Stimulated activated CD4-positive, alpha-beta T cell treated with anti-CD3 and anti-CD28 coated beads, TNF-alpha, amount 100 ng/mL, for 4 hours (primary cell): ENCODE measurements at places on chromosomes 5 and 9.

DNA sequence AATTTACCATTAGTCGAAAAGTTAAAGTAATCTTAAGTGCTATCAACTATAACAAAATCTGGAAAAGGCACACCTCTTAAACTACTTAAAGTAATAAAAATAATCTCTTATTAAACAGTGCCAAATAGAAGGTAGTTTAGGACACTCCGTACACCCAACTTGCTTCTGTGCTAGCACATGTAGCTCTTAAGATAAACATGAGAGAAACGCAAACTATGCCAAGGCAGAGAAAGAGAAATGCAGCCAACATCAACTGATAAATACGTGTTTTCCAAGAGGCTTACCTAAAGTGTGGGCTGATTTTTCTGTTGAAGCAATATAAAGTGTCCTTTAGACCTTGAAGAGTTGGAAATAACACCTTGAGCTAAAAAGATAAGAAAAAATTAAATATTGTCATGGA lies 480.6 kb upstream of the DAB2 start:
- DNase-seq = no peak

GRCh38 chr9:109887079-109887478 lies 107.1 kb downstream of the PALM2AKAP2 start:
- DNase-seq = no peak

DNA sequence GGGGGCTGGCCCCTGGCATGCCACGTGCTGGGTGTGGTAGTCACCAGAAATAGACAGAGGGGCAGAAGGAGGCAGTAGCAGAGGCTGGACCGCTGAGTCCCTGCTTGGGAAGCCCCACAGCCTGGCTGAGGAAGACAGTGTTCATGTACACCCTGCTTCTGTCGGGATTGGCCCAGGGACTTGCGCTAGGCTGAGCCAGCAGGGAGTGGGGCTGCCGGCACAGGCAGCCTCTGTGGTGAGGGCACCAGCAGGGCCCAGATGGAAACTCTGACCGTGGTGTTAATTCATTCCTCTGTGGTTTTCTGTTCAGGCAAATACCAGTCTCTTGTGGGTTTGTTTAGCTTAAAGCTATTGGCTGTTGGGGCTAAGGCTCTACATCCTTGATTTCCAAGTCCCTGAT lies 108.6 kb upstream of the RAD23B start:
- DNase-seq = no peak

GRCh38 chr5:111997711-111998110 lies 240.7 kb upstream of the NREP start:
- DNase-seq = no peak

DNA sequence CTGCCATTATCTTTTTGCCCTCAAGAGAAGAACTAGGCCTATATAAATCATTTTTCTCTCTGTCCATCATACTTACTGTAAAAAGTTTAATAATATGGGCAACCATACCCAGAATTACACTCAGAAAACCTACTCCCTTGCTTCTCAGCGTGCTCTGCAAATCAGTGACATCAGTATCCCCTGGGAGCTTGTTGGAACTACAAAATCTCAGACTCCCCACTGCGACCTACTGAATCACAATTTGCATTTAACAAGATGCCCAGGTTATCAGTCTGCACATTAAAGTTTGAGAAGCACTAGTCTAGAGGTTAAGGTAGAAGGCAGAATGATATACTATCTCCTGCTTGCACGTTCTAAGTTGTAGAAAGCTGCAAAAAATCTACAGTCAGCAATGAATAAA lies 127.2 kb downstream of the MLLT3 start:
- DNase-seq = no peak

DNA sequence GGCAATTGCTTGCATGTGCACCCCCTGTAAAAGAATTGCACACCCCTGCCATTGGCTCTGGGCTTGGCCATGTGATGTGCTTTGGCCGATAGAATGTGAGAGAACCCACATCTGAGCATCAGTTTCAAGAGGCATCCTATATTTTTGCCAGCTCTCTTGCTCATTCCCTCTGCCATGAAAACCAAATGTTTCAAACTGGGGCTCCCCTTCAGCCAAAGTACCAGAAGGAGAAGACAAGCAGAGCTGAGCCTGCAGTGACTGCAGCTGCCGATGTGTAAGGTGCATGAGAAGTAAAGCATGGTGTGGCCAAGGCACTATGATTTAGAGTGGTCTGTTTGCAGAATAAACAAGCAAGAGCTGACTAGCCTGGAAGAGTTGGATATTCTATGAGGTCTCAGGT lies 132.3 kb downstream of the ASTN2 start:
- no peak for DNase-seq

- DNase-seq = no peak
Observed at GRCh38 chr5:126970517-126971017, 59.8 kb downstream of the MARCHF3 start.

- DNase-seq = no peak
Observed at GRCh38 chr9:110028676-110029075, 179.3 kb downstream of the C9orf152 start.
